Stimulated activated CD4-positive, alpha-beta T cell treated with anti-CD3 and anti-CD28 coated beads, Interleukin-1b, Interleukin-23, amount 100 ng/mL, for 1 hour (primary cell): ENCODE measurements at places on chromosomes 7 and 10.

DNA sequence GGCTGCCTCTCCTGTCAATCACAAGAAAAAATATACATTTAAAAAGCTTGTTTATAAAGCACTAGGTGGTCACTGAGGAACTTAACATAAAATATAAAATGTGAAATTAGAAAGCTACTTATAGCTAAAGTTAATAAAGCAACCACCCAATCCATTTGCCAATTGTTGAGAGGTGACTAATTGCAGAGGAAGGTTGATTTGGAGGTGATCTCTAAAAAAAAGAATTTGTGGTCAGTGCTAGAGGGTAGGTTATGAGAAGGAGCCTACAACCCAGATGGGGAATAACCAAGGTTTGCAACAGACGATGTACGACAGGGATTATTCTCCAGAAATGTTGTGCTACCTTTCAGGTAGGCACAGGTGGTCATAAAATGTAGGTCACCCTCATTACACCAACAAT is 444.2 kb upstream of the C7orf33 start:
- no peak for DNase-seq

DNA sequence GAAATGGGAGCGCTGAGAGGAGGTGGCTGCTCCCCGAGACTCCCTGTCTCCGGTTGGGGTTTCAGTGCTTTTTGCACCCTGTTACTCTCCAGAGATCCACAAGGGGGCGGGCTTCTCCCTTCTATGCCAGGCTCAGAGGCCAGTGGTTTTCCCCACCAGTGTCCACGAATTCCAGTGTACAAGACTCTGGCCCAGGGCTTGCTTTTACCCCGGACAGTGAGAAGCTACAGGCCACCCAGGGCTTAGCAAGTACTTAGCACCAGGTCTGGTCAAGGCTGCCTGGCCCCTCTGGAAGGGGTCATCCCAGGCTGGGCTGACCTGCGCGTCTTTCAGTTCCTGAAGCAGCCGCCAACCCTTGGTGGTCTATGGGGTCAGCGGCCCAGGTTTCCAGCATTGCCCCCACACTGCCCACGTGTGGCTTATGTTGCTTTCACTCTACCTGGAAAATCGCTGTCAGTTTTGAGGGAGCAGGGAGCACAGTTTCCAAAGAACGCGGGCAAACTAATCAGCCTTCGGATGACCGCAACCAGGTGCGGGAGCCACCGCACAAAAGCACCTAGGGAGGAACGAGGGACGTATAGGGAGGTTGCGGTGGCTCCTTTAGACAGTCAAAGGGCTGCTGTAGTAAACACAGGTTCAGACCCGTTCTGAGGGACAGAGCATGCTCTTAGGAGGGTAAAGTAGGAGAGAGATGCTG is 6.8 kb downstream of the CYP26A1 start:
- DNase-seq, result peak; percentile 39

GRCh38 chr7:88395715-88396114 is 89.0 kb upstream of the STEAP4 start:
- no peak for DNase-seq

- no peak for DNase-seq
These were observed 195.2 kb downstream of the NXPH1 start for GRCh38 chr7:8628656-8629055.

DNA sequence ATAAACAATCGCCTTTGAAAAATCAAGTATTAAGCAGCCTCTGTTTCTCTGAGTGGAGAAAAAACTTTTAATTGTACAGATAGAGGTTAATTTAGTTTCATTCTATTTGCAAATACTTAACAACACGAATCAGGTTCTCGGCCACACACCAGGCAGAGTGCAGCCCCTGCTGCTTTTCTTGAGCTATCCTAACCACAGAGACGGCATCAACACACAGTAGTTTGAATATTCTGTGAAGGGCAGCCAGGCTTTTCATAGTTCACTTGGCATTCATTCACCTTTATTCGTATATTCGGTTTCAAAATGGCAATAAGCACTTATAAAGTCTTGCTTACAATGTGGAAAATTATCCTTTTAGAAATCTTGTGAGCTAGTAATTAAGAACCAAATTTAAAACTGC is 5.7 kb downstream of the ADARB2 start:
- no peak for DNase-seq

DNA sequence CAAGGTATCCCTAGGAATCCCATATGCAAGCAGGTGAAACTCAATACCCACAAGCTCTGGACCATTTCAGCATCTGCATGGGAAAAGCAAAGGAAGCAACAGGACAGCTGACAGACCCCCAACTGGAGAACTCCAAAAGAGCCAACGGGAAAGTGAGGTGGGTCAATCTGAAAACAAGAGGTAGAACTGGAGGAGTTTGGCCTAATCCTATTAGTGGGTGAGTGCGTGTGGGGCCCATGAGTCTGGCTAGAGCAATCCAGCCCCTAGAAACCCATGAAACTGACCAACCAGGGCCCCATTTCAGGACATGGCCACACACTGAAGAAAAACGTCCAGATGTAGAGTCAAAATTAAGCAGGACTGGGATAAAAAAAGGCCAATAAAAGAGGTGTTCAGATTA is 26.6 kb upstream of the WNT8B start:
- no peak for DNase-seq

GRCh38 chr10:105857268-105858264 is 1216.5 kb downstream of the SORCS3 start:
- DNase-seq, result no peak
